SW480 (cell line): ENCODE measurements at places on chromosomes 5 and 9.
A peak's percentile ranks its signal among the peaks of the same experiment; 100 is the strongest.

DNA sequence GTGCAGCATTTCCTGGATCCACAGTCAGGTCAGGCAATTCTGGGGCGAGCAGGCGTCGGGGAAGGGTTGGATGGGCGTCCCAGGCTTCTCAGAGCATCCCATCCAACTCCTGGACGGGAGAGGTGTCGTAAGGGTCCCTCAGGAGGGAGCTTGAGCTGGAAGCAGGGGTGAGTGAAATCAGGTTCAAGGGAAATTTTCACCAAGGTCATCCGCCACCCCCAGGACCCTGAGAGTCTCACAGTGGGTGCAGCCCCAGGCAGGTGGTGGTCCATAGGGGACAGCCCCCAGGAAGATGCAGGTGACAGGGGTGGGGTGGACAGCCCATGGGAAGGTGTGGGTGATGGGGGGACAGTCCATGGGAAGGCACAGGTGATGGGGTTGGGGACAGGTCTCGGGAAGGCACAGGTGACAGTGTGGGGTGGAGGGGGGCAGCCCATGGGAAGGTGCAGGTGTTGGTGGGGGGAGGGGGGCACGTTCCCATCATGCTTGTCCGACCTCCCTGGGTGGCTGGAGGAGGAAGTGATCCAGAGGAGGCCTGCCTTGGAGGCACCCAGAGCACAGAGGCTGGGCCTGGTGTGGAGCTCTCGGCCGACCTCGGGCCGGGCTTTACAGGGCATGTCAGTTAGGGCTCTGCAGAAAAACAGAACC lies 48.9 kb downstream of the AHRR start:
- DNase-seq = no peak

DNA sequence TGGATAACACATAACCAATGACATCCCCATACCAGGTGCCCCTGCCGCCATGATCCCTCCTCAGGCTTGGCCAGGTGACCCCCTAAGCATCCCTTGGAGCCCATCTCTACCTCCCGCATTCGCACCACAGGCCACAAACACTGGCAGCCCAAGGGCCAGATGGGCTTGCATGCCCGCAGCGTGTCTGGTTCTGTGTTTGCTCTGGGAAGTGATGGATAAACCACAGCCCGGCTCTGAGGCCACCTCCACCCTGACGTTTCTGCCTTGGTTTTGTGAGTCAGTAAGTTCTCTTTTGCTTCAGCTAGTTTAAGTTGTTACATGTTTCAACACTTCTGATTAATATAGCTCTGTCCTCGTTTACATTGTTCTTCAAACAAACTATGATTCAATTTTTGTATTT lies 172.4 kb upstream of the PHYKPL start:
- DNase-seq = no peak

GRCh38 chr9:136147890-136148714 lies 29.4 kb upstream of the TMEM250 start:
- DNase-seq = no peak

GRCh38 chr9:6384732-6385131 lies 28.3 kb upstream of the UHRF2 start:
- no peak for DNase-seq

GRCh38 chr5:87129046-87129445 lies 138.6 kb upstream of the RASA1 start:
- no peak for DNase-seq

DNA sequence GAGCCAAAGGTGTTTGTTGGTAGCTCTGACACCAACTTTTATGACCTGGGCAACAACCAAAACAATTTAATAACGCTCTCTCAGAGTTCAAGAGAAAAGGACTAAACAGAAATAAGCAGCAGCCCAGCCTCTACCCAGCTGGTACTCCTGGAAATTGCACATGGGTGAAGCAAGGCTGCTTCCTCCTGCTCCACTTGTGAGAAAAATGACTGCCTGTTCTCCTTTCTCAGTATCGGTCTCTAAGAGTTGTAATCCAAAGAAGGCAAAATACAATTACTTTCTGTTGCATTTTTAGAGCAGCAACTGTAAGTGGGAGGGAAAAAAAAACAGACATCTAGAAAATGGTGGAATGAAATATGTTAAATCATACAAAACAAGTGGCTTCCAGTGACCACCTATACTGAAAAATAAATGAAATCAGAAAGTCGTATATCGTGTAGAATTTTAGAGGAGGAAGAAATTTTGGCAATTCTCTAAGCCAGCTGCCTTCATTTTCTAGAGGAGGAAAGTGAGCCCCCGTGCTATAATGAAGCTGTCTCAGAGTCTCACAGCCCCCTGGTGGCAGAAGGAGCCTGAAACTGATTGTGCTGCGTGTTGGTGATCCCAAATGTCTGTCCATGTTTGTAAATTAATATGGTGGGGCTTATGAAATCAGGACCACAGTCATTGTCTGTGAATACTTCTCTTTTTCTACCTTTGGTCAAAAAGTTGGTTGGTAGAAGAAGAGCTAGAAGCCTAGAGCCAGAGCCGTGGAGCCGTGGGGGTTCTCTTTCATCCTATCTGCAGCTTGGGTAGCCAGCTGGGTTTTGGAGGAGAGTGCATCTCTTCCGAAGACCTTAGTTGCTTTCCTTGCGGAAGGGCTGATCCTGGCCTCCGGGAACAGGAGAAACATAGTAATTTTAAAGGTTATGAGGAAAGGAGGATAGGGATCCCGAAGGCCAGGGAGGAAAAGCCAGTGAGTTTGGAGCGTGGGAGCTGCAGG lies 139.9 kb downstream of the PIP5K1B start:
- peak; percentile 12 for DNase-seq

DNA sequence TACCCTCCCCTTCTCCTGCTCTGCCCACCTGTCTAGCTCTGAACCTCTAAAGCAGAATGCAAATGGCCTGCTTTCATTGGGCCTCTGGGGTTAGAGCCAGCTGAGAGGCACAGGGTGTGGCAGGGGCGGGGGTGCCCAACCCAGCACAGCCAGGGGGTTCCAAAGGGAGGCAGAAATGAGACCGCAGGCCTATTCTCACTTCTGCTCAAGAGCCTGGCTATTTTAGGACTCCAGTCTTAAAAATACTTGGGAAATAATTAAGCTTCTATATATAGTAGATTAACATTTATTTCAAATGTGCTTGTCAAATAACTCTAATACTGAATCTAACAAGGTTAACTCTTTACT lies 5.7 kb downstream of the QSOX2 start:
- DNase-seq = no peak

GRCh38 chr5:58279259-58279658 lies 180.6 kb downstream of the PLK2 start:
- no peak for DNase-seq

GRCh38 chr5:11064763-11065450 lies 303.9 kb upstream of the DAP start:
- DNase-seq = no peak

DNA sequence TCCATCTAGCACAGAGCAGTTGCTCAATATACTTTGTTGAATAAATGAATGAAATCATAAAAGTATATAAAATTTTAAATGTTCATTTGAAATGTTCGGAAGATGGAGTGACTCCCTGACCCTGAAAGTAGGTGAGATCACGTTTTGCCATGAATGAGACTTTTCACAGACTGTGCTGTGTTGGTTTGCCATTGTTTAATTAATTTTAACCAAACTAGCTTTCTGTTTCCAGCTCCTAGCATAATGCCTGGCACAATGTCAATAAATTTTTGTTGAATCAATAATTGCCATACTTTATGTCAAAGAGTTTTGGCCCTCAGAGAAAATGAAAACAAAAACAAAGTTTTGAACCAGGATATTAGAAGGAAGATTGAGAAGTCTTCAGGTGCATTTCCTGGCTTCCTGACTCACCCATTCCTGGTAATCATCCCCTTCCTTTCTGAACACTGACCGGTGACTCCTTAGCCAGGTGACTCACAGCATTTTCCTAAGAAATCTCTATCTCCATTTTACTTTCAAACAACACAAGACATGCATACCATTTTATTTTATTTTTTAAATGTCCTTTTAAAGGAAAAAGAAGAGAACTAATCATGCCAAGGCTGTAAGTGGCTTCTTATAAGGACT lies 15.1 kb downstream of the SLC28A3 start:
- DNase-seq = no peak

GRCh38 chr9:34451545-34451944 lies 6.8 kb downstream of the FAM219A start:
- DNase-seq = no peak

GRCh38 chr5:80266566-80266965 lies 10.7 kb upstream of the SERINC5 start:
- DNase-seq = no peak

- DNase-seq = no peak
Measured at GRCh38 chr9:110432253-110432652, 94.6 kb upstream of the TXNDC8 start.

DNA sequence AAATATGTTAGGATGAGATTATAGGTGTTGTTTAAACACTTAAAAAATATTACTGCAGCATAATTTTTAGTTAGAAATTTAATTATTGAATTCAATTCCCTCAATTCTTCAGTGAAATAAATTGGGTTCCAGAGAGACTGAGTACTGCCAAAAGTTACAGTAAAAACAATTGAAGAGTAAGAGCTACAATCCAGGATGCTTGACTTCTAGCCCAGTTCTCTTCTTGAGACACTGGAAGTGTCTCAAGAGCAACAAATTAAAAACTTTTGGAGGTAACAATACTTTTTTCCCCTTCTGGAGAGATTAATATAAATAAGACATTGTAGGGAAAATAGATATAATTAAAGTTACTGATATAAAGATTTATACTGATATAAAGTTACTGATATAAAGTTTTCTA lies 8.3 kb downstream of the ITGA1 start:
- DNase-seq = no peak

GRCh38 chr5:153952893-153953292 lies 85.8 kb downstream of the FAM114A2 start:
- DNase-seq = no peak

- no peak for DNase-seq
Measured at GRCh38 chr5:142512043-142513042, 173.5 kb downstream of the FGF1 start.

GRCh38 chr9:129422843-129423192 lies 198.1 kb downstream of the C9orf50 start:
- DNase-seq = peak; percentile 46

- no peak for DNase-seq
Measured at GRCh38 chr9:69943148-69943806, 100.4 kb upstream of the MAMDC2 start.
